ENCODE measurements at places on chromosomes 7 and 10.

DNA sequence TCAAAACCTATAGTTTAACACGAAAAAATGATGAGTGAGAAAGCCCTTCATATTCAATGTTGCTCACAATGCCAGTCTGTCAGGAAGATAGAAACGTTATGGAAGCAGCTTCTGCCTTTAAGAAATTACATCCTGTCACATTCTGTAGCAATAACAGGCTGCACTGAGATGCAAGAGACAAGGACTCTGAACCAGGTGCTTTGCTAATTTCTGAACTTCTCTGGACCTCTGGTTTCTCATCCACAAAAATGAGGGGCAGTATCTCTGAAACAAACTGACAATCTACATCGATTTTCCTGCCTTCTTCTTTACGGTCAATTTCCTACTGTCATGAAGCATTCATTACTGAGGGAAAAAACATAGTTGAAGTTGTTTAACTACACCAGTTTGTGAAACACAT lies 234.0 kb downstream of the SNX13 start:
- no peak for DNase-seq

GRCh38 chr10:27794157-27794556 lies 48.5 kb upstream of the MKX start:
- no peak for DNase-seq

DNA sequence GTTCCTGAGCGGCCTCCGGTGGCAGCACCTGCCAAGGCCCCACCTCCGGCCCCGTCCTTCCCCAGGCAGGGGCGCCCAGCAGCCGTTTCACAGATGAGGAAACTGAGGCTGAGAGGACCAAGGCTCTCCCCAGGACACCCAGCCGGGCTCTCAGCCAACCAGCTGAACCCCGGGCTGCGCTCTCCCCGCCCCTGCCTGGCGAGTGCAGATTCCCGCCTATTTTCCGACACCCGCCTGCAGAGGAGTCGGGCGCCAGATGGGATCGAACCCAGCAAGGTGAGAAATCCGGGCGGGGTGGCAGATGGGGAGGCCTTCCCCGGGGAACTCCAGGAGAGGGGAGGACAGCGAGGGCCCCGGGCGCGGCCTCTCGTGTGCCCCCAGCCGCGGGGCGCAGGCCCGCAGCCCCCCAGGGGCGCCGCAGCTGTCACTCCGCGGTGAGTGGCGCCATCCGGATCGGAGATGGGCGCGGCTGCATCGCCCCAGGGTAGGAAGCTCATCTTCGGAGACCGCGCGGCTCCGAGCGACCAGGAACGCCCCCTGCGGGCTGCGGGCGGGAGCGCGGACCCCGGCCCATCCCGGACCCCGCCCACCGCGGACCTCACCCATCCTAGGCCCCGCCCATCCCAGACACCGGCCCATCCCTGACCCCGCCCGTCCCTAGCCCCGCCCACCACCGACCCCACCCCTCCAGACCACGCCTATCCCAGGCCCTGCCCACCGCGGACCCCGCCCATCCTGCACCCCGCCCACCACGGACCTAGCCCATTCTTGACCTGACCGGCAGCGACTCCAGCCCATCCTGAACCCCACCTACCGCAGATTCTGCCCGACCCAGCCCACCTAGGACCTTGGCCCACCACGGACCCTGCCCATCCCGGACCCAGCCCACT lies 90.3 kb downstream of the MICALL2 start:
- peak; percentile 8 for DNase-seq

DNA sequence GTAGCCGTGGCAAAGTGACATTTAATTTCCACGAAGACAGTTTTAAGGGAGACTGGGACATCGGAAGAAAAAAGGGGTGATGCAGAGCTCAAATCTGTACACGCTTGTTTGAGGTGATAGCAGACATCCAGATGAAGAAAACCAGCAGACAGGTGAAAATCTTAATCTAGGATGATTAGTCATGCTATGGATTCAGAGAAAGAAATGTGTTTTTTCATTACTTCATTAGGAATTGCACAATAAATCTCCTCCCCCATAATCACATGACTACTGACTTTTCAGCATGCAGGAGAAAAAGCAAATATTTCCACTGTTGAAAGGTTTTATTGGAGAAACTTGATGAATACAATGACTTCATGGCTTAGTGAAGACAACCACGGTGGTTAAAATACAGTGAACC lies 2.5 kb downstream of the NUDT5 start:
- no peak for DNase-seq

GRCh38 chr7:156024201-156024600 lies 211.9 kb upstream of the SHH start:
- DNase-seq, result no peak

GRCh38 chr7:91913612-91914011 lies 27.1 kb upstream of the AKAP9 start:
- no peak for DNase-seq

DNA sequence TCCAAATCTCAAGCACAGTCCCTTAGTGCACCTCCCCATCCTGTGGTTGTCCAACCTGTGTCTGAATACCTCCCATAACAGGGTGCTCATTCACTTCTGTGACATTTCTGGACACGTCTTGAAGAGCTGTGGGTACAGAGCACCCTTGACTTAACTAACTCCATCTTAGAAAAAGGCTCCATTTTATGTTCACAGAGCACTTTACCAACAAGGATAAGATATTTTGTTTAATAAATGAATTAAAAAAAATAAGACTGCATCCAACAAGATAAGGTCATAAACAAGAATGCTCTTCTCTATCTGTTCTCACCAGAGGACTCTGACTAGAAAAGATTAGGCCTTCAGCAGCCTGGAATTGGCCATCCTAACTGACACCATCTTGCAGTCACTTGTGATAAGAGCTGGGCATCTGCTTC lies 335.2 kb upstream of the ZNF32 start:
- DNase-seq, result no peak

DNA sequence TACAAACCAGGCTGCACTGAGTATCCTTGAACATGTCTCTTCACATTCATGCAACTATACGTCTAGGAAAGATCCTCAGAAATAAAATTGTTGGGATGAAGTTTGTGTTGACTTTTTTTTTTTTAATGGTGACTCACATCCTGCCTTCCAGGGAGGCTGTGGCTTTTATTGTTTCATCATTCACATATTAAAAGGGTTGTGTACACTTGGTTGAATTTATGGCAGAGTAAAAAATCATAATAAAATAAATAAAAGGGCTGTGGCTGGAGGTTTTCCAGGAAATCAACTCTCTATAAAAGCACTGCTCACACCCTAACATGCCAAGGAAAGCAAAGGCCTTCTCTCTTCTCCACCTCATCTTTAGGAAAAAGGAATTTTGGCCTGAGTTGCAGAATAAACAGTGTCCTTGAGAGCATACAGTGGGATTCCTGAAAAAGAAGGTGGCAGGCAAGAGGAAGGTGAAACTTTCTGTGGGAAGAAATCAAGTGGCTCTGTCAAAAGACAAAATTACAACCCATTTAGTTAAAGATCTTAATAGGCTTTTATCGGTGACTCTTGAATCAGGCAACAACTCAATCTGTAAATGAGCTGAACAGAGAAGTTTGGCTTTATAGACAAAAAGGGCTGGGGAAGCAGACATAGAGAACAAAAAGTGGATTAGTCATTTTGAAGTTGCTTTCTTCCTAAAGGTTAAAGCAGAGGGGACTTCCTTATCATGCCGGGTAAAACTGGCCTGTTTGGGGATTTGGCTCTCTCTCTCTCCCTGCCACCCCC lies 41.6 kb upstream of the FHIP2A start:
- DNase-seq, result no peak

GRCh38 chr10:52258799-52259425 lies 55.2 kb upstream of the DKK1 start:
- DNase-seq, result no peak

DNA sequence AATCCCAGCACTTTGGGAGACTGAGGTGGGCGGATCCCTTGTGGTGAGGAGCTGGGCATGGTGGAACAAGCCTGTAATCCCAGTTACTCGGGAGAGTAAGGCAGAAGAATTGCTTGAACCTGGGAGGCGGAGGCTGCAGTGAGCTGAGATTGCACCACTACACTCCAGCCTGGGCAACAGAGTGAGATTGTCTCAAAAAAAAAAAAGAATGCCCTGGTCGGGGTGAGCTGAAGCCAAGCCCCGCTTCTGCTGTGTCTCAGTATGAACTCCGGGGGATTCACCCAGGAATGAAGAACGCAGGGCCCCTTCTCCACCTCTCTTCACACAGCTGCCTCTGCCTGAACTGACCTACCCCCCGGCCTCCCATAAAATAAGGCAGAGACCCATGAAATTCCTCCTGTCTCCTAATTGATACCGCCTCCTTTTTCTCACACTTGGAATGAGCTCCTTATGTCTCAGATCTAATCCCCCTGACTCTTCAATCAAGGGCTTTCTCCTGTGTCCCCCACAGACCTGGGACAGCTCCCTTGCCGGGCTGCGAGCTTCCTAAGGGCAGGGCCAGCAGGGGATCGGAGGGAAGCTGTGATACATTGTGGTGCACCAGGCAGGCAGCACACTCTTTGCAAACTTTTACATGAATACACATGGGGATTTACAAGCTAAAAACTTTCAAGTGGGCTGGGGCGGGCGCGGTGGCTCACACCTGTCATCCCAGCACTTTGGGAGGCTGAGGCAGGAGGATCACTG lies 911 bp upstream of the ZP3 start:
- DNase-seq, result no peak

GRCh38 chr10:5540891-5541290 lies 16.1 kb downstream of the CALML3 start:
- DNase-seq, result no peak

Data from activated T-helper 1 cell treated with Interleukin-2 at 50 U/mL for 16 hours (primary cell).